SK-MEL-5 (cell line): ENCODE measurements at places on chromosomes 7 and 10.

- no peak for DNase-seq
These were observed 1.3 kb downstream of the ELN start for GRCh38 chr7:74029089-74029785.

DNA sequence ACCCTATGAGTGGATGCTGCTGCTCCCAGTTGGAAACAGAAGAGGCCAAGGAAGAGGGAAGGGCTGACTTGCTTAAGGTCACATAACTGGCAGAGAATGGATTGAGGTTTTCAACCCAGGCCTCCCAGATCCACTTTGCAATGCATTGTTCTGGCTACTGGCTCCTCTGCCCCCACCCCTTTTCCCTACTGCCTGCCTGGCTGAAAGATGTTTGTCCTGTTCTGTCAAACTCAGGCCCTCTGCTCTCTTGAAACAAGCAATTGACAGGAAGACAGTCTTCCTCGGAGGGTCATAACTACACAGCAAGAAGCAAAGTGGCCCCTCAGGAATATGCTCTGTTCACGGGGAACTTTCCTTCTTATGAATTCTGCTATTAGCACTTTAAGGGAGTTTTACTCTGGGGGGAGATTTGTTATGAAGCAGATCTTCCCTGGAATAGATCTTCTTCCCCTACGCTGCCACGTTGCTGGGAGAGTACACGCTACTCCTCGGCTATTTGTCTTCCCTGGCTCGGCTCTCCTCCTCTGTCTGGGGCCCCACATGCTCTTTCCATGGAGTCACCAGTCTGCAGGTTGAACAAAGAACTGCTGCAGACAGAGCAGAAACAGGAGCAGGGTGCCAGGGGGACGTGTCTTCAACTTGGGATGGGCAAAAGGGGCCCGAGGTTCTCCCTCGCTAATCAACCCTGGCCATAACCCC is 436.1 kb downstream of the TYW1 start:
- DNase-seq: no peak

DNA sequence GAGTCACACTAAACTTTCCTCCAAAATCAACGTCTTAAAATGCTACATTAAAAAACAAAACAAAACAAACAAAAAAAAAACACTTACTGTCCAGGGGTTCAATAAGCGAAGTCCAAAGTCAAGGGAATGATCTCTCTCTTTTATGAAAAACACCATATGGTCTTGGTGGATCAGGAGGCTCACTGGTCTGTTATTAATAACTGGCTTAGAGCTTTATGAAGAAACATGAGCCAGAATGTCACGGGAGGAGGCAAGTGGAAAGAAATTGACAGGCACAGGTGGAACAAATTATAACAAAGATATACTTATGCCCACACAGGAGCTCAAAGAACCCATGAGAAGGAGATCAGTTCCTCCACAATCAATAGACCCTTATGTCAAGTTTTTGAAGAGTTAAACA is at the start of gene MRLN:
MRLN (minus strand) TSS at position 189 of the 400 bp plus-strand sequence.
- no peak for DNase-seq

GRCh38 chr7:26375726-26376174 is 84.1 kb downstream of the SNX10 start:
- DNase-seq: no peak

DNA sequence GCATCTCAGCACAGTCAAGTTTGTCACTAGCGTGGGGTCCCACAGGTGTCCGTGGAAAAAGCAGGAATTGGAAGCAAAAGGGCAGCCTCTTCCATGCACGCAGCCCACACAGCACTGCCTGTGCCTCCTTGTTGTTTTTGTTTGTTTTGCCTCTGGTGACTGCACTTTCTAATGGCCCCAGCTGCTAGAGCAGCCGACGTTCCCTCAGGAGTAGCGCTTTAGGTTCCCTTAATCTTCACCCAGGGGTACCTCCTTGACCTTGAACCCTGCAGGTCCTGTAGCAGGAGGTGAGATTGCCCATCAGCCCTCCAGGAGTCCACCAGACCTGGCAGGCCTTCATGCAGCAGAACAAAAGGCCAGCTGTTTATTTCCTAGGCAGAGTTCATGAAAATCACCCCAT is 210.1 kb downstream of the CACNB2 start:
- no peak for DNase-seq

- DNase-seq: no peak
These were observed 43.8 kb downstream of the ADAMTS14 start for GRCh38 chr10:70715853-70716795.

DNA sequence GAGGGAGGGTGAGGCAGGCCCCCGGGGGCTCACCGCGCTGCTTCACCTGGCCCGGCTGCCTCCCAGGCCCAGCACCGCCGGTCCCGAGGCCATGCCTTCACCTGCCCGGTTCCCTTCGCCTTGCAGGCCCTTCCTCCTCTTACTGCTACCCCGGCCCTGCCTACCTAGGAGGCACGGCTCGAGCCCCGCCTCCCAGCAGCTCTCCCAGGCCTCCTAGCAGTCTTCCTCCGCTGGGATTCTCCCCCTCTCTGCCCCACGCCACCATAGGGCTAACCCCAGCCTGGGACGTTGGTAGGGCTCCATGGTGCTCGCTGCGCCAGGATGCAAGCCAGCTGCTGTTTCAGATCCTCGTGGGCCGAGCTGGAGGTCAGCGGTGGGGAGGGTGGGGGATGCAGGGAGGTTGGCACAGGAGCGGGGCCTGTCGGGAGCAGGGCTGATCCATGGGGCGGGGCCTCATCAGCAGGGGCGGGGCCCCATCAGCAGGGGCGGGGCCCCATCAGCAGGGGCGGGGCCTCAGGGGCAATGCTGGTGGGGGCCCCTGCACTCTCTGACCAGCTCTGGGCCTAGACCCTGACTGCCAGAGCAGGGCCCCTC is 63.3 kb downstream of the RASGEF1A start:
- DNase-seq: peak; percentile 48

DNA sequence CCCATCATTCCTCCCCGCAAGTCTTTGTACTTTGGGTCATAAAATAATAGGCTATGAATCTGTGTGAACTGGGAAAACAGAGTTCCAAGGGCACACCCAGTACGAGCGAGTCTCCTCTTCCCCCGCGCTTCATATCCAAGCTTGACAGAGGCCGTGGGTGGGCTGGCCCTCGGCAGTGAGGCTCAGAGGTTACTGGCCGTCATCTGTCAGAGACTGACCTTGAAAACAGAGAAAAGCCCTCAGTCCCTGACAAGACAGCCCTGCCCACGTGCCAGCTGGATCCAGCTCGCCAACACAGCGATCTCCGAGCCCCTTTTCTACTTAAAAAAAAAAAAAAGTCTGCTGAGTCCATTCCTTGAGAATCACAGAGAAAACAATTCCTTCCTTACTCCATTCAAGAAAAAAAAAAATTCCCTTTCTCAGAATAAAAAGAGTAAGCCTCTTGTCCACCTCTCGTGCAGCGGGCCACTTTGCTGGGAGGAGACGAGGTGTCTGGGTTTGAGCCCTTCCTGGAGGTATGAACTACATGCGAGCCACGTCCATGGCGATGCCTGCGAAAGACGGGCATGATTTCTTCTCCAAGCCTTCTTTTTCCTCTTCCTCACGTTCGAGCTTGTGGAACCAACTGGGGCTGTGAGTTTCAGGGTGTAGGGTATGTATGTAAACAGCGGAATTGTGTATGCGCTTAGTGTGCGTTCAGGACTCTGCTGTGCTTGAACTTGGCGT is 744 bp upstream of the BICC1 start:
- DNase-seq: no peak

DNA sequence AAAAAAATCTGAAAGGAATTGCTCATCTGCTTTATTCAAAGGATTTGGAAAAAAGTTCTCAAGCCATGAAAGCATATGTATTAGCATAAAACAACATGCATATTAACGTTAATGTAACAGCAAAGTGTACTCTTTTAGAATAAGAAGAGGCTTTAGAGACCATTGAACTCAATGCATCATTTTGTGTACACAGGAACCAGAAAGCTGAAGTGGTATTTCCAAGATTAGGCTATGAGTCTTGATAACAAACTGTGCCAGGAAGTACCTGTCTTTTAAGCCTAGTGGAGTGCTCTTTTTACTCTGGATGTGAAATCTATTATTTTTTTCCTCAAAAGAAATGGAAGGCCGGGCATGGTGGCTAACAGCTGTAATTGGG is 164.2 kb downstream of the THSD7A start:
- DNase-seq: no peak

GRCh38 chr7:8157296-8157695 is 104.7 kb downstream of the ICA1 start:
- no peak for DNase-seq

GRCh38 chr10:12507165-12507850 is 158.0 kb downstream of the CAMK1D start:
- DNase-seq: no peak

DNA sequence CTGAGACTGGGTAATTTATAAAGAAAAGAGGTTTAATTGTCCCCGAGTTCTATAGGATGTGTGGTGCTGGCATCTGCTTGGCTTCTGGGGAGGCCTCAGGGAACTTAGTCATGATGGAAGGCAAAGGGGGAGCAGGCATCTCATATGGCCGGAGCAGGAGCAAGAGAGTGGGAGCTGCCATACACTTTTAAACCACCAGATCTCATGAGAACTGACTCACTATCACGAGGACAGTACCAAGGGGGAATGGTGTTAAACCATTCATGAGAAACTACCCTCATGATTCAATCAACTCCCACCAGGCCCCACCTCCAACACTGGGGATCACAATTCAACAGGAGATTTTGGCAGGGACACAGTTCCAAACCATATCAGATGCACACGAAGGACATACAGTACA is 199.9 kb upstream of the DPP6 start:
- peak; percentile 88 for DNase-seq

DNA sequence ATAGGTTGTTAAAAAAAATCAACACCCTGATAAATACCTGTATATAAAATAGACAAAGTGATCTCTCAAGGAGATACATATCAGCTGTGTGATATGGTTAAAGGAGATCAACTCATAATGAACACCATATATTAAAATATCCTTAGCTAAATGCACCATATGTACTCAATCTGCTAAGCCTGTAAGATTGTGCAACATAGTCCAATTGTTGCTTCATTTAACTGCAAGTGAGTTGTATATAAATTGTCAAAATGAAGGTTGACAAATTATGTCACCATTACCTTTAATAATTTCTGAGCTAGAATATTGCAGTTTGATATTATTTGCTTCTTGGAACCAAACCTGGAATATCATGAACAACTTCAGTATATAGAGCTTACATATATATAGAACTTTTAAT is 283.7 kb downstream of the MALRD1 start:
- no peak for DNase-seq

DNA sequence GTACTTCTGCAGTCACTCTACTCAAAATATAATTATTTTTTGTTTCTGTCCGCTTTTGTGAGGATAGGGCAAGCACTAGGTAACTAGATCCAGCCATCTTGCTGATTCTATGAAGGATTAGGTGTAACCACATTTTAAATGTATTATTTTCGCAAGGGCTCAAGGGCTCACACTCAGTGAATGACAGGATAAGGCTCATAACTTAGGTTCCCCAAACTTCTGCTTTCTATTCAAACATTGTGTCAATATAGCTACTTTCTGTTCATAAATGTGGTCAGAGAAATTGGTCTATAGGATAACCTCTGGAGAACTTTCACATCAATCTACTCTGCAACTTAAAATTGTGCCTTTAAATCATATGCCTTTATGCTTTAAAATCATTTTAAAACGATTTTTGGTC is 1141.2 kb downstream of the SORCS1 start:
- DNase-seq: no peak

DNA sequence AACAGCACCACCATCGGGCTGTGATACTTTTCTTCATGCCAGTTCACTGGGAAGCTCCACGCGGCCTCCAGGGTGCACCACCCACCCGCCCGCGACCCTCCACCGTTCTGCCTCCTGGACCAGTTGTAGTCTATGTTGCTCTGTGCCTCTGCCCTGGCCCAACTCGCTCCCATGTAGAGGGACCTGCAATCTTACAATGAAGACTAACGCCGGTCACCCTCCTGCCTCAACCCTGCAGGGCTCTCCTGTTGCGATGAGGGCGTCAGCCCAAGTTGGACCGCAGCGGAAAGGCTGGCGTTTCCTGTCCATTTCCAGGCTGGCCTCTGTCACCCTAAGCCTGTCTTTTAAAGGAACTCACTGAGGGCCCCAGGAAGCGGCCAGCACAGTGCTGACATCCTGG is 34.9 kb downstream of the IL15RA start:
- no peak for DNase-seq

DNA sequence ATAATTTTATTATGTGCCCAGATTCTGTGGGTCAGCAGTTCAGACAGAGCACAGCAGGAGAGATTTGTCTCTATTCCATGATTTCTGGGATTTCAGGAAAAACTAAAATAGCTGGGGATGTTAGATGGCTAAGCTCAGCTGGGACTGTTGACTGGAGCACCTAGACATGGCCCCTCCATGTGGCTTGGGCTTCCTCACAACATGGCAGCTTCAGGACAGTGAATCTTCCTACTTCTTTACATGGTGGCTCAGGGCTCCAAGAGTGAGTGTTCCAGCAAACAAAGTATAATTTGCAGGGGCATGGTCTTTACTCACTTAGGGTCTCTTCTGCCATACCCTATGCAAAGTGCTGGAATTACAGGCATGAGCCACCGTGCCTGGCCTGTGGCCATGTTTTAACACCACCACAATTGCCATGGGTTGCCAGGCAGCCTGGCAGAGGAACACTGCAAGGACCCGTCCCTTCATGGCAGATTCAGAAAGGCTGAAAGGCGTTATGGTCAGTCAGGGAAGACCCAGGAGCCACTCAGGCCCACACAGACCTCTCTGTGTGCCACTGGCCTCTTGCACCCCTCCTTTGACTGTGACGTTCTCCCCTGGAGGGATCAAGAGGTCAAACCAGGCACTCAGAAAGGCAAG is 50.8 kb upstream of the ZMIZ1 start:
- DNase-seq: no peak

GRCh38 chr7:139034336-139034735 is 1.5 kb downstream of the ZC3HAV1L start:
- no peak for DNase-seq

- no peak for DNase-seq
These were observed 78.6 kb upstream of the GLCCI1 start for GRCh38 chr7:7889791-7890568.

DNA sequence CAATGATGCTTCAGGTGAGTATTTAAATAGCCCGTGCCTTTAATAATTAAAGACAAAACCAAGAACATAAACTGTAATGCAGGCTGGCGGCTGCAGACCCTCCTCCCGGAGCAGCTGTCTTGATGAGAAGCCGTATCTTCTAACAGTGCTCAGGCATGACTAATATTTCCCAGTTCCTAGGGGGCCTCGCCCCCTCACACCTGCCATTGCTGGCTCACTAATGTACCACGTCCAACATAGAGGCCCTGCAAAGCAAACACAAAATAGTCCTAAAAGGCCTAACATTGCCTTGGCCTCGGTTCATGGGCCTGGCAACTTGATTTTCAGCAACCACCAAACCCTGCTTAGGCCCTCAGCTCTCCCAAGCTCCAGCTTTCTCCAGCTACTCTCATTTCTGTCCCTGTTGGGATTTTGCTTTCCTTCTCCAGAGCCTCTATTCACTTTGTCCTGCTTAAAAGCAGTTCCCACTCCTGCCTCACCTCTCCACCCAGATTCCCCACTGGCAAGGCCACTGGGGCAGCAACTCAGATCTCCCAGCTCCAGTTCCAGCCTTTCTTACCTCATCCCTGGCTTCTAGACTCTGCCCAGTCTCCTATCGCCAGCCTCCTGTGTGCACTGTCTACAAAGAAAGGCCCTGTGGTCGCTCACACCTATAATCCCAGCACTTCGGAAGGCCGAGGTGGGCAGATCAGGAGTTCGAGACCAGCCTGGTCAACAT is 16.2 kb downstream of the SORBS1 start:
- no peak for DNase-seq
